ENCODE measurements at places on chromosomes 7 and 10.

DNA sequence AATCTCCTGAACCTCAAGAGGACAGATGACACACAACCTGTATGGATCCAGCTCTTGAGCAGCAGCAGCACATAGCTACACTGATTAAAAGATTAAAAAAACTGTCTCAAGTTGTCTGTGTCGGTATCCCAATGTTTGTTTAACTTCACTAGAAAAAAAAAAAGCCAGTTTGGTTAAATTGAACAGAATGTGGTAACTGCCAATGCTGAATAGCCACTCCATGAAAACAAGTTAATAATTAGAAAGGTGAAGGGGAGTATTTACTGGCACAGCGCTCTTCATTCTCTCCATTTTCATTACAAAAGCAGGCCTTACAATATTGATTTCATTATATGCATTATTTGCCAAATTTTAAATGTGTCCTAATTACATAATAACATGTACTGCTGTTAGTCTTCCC, 47.6 kb downstream of the GDI2 start:
- DNase-seq, result no peak

- no peak for DNase-seq
These were observed 3.1 kb upstream of the PTF1A start for GRCh38 chr10:23189024-23189423.

DNA sequence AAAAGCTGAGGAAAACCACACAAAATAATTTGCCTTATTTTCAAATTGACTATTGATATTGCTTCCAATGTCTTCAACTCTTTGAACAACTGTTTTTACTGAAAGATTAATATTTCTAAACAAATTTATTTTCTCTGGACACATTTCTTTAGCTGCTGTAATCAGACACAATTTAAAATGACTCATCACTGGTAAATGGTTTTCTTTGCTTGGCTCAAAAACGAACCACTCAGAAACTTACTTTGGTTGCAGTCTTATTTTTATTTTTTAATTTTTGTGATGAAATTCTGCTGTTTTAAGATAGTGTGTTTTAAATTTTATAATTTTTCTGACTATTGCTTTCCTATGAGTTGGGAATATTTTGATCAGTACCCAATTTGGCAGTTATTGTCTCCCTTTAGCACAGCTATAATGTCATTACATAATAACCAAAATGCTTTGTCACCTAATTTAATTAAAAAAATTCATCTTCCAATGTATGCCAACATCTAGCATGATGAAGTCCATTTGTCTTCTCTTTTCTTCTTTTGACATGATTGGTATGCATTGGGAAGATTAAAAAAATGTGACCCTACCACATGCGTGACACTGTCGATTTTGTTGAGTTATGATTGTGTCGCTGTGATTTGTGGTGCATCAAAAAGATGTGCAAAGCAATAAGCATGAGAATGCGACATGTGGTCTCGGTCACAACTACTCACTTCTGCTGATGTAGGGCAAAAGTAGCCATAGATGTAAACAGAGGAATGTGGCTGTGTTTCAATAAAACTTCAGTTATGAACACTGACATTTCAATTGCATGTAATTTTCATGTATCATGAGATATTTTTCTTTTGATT, 222.3 kb downstream of the SUGCT start:
- no peak for DNase-seq

GRCh38 chr10:132988988-132989387, 46.6 kb upstream of the CFAP46 start:
- DNase-seq, result no peak

DNA sequence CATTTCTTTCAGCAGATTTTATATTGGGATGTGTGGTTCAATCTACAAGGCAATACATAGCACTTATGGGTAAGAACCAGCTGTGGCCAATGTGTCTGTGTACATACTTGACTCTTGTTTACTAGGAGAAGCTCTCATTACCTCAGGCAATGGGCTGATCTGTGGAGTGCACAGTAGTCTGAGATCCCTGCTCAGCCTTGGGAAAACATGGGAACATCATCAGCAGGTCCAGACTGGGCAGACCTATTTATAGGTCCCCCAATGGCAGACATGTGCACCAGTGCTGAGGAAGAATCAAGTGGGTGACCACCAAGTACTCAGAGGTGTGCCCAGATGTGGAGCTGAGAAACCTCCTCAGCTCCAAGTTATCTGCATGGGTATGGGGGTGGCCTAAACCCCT, 349.7 kb downstream of the KIF20B start:
- DNase-seq, result no peak

DNA sequence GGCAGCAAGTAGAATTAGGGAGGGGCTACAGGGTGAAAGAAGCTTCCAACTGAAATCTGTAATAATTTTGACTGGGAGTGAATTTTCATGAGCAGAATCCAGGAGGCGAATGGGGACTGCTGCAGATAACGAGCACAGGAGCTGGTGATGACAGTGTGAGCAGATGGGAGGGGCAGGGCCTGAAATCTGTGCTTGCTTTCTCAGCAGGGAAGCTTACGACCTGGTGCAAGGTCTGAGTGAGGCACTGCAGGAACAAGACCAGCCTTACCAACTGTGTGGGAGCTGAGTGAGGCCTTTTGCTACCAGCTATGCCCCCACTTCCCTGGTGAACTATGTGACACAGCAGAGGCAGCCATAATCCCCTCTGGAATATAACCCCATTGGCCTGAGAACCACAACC, 109.8 kb downstream of the HPSE2 start:
- no peak for DNase-seq

DNA sequence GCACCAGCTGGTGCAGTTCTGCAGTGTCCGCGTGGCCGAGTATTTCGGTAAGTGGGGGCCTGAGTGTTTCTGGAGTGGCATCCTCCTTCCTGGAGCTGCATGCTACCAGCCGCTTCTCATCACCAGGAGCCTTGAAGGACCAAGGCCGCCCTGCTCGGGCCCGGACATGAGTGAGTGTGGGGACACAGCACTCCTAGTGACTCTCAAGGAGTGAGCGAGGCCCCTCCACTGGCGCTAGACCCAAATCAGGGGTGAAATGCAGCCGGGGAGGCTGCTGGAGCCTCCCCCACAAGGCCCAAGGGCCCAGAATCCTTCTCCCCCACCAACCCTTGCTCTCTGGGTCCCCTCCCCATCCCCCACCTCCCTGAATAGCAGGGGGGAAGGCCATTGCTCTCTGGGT, 48.0 kb downstream of the CAMK2B start:
- no peak for DNase-seq

DNA sequence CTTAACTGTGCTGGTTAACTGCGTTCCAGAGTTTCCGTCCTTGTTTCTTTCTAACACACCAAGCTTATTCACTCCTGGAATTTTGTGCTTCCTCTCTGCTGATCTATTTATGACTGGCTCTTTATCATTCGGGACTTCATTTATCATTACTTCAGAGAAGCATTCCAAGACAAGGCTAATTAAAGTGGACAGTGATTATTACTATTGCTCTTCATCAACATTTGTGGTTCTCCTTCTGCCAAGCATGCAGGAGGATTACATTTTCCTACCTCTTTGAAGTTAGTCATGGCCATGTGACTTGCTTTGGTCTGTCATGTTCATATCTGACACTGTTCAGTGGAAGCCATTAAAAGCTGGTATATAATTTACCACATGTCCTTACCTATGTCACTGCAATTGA, 172.4 kb upstream of the AGR3 start:
- no peak for DNase-seq

- no peak for DNase-seq
These were observed 52.2 kb downstream of the PWWP2B start for GRCh38 chr10:132449051-132449810.

- no peak for DNase-seq
These were observed 21.9 kb upstream of the ZNF804B start for GRCh38 chr7:88737632-88738031.

DNA sequence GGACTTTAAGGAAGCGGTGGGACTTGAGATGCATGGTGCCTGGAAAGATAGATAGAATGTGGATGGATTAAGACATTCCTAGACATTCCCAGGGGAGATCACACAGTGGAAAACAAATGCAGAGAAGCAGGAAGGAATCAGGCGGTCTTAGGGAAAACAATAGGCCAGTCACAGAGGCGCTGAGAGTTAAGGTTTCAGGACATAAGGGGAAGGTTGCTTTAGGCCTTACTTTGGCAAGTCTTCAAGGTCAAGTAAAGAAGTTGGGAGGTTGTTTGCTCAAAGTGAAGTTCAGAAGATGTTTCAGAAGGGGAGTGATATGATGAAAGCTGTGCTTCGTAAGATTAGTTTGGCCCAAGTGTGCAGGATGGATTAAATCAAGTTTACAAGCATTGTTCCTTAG, 109.4 kb downstream of the SUGCT start:
- no peak for DNase-seq

DNA sequence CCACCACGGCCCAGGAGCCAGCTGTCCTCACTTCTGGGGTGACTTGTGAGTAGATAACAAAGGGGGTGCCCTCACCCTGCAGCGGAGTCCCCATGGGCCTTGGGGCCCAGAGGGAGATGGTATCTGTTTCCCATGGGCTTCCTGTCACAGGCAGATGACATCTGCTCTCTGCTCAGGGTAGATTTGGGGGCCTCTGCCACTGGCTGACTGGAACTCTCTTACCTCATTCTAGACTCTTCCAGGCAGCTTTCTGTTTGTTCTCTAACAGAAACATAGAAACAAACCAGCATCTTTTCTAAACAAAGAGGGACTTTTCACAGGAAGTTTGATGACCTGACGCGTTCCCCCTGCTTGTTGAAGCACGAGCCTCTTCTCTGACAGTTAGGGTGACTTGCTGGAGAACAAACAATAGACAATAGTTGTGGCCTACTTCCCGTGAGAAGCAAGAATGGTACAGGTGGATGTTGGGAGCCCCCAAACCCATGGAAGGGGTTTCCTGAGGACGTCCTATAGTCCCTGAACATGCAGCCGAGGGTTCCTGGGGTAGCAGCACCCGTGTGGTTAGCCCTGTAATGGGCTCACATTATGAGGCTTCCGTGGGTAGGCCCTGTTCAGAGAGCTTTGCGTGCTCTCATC, 61.6 kb downstream of the GRK5 start:
- DNase-seq, result no peak

- DNase-seq, result no peak
These were observed 189.3 kb downstream of the ZMYND11 start for GRCh38 chr10:324593-324992.

GRCh38 chr10:3031490-3031889, 35.9 kb upstream of the PFKP start:
- DNase-seq, result no peak

DNA sequence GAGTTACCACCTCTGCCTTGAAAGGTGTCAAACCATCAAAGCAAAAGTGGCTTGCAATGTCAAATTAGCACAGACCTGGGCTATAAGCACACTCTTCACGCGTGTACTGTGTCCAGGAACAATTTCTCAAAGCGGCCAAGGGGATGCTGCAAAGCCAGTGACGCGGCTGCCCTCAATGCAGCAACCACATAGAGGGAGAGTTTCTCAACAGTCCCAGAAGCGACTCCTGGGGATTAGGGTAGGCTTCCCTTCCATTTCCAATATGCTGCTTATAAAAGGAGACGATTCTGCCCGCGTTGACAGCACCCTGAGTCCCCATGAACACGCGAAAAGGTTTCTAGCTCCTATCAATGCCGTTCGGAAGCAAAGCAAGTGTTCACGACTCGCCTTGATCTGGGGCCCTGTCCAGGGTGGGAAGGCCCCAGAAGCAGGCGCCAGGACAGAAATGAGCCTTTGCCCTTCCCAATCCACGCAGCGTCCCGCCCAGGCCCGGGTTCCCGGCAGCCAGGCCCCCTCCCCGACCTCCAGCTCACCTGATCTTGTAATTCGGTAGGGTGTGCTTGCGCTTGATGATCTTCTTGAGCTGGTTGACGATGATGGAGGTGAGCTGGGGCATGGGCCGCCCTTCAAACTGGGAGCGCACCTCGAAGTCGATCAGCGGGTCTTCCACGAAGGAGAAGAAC, 1.3 kb downstream of the PDZD8 start:
- no peak for DNase-seq

DNA sequence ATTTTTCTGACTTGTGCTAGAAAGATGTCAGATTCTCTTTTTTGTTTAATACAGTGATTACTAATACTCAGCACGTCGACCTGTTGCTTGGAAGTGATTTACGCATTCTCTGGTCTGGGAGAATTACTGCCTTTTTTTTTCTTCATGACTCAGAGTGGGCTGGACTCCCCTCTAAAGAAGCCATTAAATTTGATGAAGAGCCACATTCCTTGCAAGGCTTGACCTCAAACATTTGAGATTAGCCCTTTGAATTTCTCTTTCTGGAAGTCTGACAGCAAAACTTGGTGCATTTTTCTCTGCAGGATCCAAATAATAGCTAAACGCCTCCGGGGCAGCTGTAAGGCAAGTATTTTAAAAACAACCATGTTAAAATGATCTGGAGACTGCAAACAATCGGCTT, 171.6 kb downstream of the GALNT17 start:
- DNase-seq, result no peak

GRCh38 chr10:19570120-19570519, 246.1 kb upstream of the PLXDC2 start:
- DNase-seq, result no peak

- peak; percentile 93 for DNase-seq
These were observed 83.6 kb downstream of the KMT2E start for GRCh38 chr7:105097619-105098018.

- DNase-seq, result no peak
These were observed 98.3 kb upstream of the KCNIP2 start for GRCh38 chr10:101941871-101942270.

- no peak for DNase-seq
These were observed 109.6 kb downstream of the SRPK2 start for GRCh38 chr7:105278973-105279687.

GRCh38 chr10:84375011-84375410, 46.6 kb downstream of the CCSER2 start:
- peak; percentile 29 for DNase-seq

GRCh38 chr7:31418928-31419327, 78.4 kb upstream of the NEUROD6 start:
- DNase-seq, result no peak

GRCh38 chr10:31426401-31426800, 107.4 kb downstream of the ZEB1 start:
- peak; percentile 90 for DNase-seq

DNA sequence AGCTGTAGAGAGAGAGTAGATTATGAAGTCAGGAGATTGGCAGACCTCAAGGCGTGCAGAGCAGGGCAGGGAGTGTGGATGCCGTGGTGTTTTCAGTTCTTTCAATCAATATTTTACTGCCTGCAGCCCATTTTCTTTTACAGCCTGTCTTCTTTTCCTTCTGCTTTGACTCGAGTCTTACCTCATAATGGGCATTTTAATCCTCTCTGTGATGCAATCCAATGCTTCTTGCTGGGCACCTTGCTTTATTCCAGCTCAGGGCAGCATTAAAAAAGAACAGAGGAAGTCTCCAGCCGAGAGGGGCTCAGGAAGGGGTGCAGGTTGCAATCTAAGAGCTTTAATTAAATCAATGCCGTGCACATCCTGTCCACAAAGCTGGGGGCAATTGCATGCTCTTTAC, 839.0 kb downstream of the LRMDA start:
- DNase-seq, result no peak

GRCh38 chr10:80104066-80104926, 25.8 kb downstream of the TMEM254 start:
- peak; percentile 98 for DNase-seq

DNA sequence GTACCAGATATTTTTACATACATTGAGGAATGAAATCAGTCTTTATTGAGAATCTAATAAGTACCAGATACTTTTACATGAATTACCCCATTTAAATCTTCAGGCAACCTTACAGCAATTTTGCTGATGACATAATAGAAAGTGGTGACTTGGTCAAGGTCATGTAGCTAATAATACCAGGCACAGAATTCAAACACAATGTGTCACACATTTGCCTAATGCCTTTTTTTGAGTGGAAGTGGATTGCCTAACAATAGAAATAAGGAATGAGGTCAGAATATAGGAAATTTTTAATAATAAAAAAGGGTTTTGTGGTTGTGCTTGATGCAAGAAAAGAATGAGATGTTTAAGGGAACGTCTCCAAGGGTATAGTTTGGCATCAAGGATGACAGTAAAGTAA, 466.6 kb upstream of the IGFBP3 start:
- no peak for DNase-seq

Data from HFF-Myc (cell line).